ENCODE measurements at places on chromosomes 7 and 10.

- no peak for DNase-seq
These were observed 16.2 kb downstream of the LDB3 start for GRCh38 chr10:86684331-86685097.

GRCh38 chr7:158123214-158123613 is 464.4 kb downstream of the PTPRN2 start:
- DNase-seq, result no peak

DNA sequence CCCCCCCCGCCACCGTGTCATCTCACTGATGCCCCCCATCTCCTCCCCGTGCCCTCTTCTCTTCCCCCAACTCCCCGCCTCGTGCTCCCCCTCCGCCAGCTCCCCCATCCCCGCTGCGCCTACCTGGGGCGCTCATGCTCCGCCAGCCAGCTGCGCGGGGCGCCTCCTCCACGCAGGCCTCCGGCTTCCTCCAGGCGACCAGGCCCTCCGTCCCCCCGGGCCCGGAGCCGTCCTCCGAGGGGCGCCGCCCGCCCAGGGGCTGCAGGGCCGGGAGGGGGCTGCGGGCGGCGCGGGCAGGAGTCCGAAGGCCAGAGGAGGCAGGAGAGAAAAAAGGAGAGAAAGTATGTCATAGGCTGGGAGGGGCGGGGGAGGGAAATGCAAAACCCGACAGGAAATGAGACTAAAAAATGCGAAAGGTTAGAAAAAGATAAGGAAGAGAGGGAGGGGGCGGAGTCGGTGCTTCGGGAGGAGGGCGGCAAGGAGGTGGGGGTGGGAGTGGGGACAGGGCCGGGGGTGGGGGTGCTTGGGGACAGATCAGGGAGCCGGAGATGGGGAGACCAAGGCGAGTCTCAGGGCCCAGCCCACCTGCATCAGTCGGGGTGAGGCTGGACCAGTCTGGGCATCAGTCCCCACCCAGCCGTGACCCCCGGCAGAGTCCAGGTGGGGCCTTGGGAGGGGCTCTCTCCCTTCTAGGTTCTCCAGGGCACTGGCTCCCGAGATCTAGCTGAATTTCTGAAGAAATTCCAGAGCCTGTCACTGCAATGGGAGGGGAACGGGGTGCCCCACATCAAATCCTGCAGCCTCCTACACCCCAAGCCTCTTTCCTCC is at the start of gene CARD11:
Gene CARD11 (minus strand): TSS at position 324 of the 828 bp plus-strand sequence. CDS start 85,361 bp downstream, outside the sequence.
- DNase-seq, result peak; percentile 51

DNA sequence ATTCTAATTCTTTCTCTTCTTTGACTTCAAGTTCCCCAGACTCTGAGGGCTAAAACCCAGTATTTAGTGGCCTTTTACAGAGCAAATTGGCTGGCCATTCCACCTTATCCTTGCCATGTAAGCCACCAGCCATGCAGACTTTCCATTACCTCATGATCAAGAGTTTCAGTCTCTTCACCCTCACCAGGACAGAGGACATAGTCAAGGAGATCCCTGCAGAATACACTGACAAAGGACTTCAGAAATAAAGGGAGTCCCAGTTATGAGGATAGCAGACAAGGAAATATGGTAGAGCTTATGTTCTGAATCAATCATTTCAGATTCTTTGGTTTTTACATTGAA is 1080.4 kb upstream of the C7orf33 start:
- DNase-seq, result no peak

- no peak for DNase-seq
These were observed 448.7 kb upstream of the PFKP start for GRCh38 chr10:2618690-2619089.
